ENCODE measurements at places on chromosomes 16 and 17.

DNA sequence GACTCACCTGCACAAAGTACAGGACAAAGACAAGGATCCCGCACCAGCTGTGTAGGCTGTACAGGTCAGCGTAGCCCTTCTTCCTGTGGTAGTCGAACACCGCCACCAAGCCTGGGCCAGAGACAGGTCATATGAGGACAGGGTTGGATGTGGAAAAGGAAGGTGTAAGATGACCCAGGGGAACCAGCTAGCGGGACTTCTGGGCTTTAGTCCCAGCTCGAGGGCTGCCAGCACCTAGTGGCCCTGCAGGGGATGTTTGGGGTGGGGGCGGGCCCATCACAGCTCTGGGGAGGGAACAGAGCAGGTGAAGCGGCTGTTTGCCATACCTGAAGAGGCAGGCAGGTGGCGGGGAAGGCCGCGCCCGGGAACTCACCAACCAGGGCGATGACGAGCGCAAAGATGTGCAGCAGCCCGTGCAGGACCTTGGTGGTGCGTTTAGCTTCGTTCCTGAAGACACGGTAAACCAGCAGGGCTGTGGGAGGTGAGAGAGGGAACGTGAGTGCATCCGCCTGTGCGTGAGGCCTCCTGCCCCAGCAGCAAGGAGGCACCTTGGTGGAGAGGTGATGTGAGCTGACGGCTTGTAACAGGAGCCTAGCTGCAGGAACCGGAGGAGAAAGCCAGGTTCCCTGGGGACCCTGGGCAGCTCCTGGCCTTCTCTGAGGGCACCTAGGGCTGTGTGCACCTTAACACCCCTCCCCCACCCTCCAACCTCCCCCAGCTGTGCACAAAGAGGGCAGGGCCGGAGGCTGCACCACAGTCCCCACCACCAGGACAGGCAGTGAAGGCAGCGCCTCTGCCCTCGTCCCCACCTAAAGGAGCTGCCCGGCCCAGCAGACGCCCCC lies 10.2 kb downstream of the CYB561 start:
- DNase-seq: no peak

DNA sequence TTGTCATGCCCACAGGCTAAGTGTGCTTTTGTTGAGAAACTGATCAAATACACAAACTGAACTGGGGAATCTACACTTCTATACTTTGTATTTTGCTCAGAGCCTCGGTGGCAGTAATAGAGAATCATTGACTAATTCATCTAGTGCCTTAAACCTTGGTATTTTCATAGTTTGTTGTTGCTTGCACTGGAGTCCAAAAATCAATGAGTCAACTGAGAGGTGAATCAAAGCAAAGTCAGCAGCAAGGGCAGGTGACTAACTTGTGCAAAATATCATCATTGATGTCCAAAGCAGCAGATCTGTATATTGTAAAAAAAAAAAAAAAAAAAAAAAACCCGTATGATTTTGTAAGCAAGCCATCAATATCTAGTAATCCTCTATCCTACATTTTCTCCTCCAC lies 296.4 kb downstream of the MAP2K6 start:
- DNase-seq: no peak

DNA sequence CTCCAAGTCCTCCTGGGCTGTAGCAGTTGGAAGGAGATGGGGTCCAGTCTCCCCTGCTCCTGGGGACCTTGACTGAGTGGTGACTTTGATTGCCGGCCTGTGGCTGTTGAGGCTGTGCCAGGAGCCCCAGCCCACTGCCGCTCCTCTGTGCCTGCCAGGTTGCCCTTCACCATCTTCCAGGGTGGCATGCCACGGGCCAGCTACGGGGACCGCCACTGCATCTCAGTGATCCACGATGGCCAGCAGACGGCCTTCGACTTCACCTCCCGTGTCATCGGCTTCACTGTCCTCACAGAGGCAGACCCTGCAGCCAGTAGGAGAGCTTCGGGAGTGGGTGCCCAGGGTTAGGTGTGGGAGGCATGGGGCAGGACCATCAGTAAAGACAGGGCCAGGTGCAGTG lies 23.4 kb upstream of the MYO15B start:
- no peak for DNase-seq

GRCh38 chr17:7557147-7557764 lies 1.3 kb upstream of the TNFSF13 start:
- no peak for DNase-seq

DNA sequence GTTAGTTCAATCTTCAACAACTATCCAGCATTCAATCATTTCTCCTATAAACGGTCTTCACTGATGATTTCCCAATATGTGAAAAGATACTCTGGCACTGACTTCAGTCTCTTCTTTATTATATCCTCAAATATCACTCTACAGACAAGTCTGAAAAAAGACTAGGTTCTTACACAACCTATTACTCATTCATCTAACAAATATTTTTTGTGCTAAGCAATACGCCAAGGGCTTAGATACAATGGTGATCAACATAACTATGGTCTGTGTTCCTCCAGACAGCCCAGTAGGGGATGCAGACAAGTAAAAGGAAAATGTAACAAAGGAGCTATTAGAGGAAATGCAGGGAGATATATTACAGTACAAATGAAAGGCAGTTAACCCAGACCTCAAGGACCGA lies 63.9 kb downstream of the MYO1D start:
- no peak for DNase-seq

DNA sequence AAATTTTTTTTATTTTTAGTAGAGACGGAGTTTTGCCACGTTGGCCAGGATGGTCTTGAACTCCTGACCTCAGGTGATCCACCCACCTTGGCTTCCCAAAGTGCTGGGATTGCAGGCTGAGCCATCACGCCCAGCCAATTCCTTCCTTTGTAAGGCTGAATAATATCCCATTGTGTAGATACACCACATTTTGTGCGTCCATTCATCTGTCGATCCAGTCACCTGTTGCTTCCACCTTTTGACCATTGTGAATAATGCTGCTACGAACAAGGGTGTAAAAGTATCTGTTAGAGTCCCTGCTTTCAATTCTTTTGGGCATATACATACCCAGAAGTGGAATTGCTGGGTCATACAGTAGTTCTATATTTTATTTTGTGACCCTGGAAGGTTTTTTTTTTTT lies 15.3 kb downstream of the TRPV2 start:
- no peak for DNase-seq

DNA sequence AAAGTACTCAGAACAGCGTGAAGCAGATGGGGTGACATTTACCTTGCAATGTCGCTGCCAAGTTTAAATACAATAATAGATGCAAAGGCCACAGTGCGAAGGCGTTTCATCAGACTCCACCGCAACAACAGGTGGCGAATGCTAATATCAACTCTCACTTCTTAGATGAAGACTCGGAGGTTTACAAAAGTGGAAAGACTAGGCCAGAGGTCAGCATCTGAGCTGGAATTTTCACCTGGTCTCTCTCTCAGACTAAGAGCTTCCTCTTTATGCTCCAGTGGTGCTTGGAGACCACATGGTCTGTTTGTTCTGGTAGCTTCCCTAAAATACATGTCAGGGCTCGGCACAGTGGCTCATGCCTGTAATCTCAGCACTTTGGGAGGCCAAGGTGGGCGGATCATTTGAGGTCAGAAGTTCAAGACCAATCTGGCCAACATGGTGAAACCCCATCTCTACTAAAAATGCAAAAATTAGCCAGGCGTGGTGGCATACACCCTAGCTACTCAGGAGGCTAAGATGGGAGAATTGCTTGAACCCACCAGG lies 169.1 kb downstream of the XYLT1 start:
- DNase-seq: peak; percentile 62

DNA sequence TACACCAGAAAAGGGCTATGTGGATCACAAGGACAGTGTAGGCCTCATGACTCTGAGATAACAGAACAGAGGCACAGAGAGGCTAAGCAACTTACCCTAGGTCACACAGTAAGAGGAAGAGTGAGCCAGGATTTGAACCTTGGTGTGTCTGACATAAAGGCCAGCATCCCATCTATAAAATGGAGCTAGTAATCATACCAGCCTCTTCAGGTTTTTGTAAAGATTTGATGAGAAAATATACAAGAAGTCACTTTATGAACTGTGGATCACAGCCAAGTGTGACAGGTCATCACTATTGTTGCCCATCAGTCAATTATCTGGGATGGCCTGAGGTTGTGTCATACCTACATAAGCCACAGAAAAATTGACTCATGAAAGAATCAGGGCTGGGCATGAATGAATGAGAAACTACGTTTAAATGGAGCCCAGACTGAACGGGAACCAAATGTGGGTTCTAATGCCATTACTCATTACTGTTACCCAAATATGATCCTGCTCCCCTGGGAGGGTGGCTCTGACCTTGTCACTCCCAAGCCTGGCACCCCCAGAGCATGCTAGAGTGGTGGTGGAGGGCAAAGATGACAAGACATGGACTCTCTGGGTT lies 21.0 kb downstream of the FBXO39 start:
- DNase-seq: no peak

DNA sequence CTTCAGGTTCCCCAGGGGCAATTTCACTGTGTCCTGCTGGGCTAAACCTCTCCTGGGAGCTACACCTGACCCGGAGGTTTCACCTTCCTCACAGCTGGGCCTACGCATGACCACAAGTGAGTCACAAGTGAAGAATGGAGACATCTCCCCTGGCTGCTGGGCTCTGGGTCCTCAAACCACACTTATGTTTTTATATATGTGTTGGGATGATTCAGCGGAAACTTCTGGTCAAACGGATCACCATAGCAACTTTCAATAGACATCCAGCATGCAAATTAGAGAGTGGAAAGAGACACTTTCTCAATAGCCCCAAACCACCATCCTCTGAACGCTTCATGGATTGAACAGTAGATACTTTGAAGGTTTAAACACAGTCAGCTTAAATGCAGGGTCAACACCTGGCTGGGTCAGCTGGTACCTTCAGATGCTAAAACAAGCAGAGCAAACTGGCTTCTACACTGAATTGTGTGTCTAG lies 28.0 kb upstream of the MAF start:
- DNase-seq: peak; percentile 26

DNA sequence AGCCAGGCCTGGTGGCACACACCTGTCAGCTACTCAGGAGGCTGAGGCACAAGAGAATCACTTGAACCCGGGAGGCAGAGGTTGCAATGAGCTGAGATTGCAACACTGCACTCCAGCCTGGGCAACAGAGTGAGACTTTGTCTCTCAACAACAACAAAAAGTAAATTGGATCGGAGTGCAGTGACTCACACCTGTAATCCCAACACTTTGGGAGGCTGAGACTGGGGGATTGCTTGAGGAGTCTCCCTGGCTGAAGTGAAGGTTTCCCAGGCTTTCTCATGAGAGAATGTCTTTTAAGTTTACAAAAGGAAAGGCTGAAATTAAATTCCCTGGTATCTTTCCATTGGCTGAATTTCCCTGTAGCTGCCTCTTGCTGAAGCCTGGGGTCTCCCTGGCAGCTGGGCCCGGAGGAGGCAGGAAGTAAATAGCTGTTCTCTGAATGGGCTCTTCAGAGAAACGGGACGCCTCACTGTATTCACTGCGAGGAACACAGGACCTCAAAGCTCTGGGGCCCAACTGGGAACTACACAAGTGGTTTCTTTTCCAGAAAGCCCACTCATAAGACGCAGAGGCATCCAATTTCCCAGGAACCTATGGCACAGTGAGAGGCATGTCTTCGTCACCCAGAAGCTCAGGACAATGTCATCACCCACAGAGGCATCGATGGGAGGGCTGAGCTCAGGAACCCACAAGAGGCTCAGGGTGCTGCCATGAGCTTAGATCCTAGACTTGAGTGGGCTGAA lies 77.4 kb upstream of the SMURF2 start:
- no peak for DNase-seq

DNA sequence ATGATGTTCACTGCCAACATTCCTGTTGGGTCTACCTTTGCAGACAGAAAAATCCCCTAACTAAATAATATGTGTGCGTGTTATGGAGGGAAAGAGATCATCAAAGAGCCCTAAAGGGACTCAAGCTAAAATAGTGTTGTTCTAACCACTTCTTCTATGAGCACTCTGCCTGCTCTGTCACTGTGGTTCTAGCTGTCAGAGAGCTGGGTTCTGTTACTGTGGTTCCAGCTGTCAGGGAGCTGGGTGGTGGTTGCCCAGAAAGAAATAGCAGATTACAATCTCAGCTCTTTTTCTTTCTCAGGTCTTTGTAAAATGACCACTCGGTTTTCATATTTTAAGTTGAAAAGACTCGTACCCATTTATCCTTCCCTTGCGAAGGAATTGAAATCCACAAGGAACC lies 176.3 kb downstream of the HS3ST3A1 start:
- no peak for DNase-seq

DNA sequence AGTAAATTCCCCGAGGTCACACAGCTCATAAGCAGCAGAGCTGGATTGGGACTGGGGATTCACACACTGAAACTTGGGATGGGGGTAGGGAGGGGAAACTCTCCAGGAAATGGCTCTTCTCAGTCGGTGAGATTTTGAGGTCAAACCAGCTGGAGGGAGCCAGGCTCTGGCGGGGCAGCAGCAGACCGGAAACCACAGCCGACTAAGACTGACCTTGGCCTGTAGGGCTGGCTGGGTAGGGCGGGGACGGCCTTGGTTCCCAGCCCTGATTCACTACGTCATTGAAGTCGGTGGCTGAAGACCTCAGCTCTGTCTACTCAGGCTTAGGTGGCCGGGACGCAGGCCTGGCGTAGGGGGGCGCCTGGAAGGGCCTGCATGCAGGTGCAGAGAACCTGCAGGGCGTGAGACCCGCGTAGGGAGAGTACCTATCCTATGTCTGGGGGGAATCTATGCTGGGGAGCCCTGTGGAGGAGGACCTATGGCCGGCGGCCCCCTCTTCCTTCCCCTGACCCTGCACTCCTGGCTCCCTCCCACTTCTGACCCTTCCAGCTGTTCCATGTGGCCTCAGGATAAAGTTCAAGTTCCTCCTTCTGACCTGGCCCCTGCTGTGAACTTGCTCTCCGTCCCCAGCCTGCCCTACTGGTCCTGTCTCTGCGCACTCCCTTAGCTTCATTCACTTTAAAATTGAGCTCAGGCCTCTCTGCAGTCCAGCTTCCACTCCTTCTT lies 11.9 kb upstream of the SLC4A1 start:
- DNase-seq: peak; percentile 72

- no peak for DNase-seq
Observed at GRCh38 chr16:2024032-2024420, 2.7 kb upstream of the NHERF2 start.
